ENCODE measurements at places on chromosomes 3 and 15.

DNA sequence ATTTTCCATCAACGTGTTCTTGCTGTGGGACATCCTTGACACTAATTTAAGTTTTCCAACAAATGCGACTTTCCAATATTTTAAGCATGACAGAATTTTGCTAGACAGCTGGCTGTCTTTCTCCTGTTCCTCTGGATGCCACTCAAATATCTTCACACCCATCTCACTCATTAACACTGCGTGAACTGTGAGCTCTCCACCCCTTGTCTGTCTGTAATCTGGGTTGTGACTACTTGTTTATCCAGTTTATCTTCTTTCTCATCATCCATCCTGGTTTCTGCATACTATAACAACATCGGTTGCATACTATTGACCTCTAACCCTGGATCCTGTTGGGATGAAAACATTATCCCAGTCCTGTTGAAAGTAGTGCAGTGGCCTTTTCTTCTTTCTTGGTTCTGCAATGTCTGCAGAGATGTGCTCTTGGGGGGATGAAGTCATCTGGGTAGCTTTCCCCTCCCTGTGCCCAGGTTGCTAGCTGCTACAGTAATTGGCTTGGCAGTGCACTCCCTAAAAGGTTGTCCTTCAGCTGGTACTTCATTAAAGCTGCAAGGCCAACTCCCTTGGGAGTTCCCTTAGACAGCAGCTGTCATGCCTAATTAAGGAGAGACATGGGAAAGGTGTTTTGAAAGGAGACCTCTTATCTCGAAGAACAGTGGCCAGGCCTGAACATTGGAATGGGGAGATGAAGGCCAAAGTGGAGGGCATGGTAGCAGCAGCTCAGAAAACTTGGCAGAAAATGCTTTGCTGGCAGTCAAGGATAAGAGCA, 24.7 kb downstream of the KAT2B start:
- DNase-seq = no peak

DNA sequence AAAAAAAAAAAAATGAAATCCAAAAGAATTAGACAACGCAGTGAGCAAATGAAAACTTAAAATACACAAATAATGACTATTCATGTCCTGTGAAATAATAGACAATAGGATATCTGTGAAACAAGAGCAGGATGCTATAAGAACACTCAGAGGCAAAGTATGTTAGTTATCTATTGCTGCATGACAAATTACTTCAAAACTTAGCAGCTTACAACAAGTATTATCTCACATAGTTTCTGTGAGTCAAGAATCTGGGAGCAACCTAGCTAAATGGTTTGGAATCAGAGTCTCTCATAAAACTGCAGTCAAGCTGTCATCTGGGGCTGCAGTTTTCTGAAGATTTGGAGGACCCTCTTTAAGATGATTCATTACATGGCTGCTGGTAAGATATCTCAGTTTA, 36.5 kb upstream of the ZMAT3 start:
- DNase-seq = no peak

DNA sequence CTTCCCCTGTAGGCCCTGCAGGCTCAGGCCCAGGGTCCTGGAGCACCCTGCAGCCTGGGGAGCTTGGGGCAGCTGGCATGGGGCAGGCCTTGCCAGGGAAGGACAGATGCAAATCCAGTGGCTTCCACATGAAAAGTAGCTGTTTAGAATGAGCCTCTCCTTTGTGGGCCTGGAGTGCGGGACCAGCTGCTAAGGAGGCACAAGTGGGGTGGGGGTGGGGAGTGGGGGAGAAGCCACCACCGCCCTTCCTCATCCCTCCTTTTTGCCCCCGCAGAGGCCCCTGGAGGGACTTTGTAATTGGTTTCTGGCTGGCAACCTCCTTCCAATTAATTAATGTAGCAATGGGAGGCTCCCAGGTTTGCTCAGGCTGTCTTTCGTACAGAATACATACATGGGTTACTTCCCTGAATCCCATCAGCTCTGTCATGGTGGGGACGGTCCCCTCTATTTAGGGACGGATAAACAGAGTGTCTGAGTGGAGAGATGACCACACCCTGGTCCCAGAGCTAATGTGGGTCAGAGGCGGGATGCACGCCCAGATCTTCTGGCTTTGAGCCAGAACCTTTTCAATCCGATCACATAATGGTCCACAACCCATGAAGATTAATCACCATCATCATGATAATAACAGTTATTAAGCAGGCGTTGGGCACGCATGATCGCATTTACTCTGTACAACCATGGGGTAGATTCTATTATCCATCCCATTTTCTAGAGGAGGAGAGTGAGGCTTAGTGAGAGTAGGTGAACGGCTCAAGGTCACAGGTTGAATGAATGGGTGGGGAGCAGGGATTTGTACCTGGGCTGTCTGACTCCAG, 6.2 kb downstream of the CORO2B start:
- DNase-seq = no peak

- peak; percentile 9 for DNase-seq
Measured at GRCh38 chr15:80234883-80235282, 17.1 kb downstream of the CTXND1 start.

DNA sequence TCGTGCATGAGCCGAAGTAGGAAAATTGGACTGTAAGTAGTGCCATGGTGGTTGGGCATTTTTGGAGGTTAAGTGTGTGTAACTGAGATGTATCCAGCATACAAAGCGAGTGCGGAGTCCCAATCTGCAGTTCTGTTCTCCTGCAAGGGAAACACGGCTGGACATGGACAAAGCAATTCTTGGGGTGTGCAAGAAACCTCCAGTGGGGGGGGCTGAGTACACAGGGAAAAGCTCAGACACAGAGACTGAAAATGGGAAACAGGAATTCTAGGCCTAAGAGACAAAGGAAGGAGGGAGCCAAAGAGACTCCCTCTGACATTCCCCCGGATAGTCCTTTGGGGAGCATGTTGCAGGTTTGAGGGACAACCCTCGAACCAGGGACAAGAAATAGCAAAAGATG, 83.2 kb upstream of the PLSCR4 start:
- no peak for DNase-seq

DNA sequence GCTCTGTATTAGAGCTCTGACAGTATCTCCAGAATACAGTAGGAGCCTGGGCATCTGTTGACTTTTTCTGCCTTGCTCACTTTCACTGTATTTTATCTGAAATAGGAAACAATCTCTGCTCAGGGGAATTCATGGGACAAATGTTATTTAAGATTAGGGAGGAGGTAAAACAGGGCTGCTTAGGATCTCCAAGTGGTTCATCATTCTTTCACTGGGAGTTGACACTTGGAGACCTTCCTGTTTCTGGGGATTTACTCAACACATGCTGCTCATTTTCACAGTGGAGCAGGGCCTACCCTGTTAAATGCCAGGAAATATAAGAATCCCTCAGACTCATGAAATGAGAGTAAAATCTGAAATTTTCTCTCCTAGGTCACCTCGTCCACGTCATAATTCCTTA, 185.5 kb downstream of the GAP43 start:
- no peak for DNase-seq

DNA sequence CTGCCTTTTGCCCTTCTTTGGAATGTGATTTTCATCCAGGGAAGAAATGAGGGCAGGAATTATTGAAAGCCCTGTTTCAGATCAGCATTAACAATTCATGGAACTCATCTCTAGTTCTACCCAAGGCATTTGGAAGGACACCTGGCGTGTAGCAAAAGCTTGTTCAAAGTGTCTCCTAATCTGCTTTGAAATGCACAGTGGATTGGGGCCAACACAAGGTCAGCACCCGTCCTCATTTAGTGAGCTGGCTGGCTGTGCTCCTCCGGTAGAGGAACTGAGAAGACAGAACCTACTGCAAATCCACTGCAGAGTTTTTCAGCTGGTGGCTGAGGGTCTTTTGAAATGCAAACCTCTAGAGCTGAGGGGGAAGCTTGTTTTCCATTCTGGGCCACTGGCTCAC, 141.6 kb upstream of the STT3B start:
- DNase-seq = no peak

- no peak for DNase-seq
Measured at GRCh38 chr3:126519506-126520455, 2.2 kb upstream of the UROC1 start.

DNA sequence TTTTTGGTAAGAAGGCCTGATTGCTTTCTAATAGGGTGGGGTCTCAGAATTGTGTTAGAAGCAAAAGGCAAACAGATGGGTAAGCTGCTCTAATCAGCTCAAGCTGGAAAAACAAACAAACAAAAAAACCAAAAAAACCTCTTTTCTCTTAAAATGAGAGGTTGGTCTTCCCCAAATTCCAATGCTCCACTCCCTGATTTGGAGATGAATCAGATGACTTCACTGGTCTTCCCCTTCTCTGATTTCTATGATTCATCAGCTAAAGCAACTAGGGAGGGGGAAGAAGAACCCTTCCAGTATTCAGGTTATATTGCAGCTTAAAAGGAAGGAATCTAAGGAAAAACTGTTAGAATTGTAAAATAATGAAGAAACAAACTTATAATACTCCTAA, 9.6 kb upstream of the ANXA2 start:
- DNase-seq = no peak

GRCh38 chr3:106529738-106530137, 660.9 kb upstream of the CBLB start:
- DNase-seq = no peak

DNA sequence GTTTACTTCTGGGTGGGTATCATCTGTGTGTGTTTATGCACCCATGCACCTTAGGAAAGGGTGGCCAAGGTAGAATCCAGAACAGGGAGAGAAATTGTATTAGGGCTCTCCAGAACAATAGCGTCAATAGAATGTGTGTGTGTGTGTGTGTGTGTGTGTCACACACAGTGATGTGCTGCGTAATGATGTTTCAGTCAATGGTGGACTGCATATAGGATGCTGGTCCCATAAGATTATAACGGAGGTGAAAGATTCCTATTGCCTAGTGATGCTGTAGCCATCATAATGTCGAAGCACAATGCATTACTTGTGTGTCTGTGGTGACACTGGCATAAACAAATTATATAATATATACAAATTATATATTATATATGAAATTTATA, 69.3 kb upstream of the PRR23C start:
- DNase-seq = no peak

- DNase-seq = no peak
Measured at GRCh38 chr3:120839120-120839519, 68.9 kb upstream of the STXBP5L start.

DNA sequence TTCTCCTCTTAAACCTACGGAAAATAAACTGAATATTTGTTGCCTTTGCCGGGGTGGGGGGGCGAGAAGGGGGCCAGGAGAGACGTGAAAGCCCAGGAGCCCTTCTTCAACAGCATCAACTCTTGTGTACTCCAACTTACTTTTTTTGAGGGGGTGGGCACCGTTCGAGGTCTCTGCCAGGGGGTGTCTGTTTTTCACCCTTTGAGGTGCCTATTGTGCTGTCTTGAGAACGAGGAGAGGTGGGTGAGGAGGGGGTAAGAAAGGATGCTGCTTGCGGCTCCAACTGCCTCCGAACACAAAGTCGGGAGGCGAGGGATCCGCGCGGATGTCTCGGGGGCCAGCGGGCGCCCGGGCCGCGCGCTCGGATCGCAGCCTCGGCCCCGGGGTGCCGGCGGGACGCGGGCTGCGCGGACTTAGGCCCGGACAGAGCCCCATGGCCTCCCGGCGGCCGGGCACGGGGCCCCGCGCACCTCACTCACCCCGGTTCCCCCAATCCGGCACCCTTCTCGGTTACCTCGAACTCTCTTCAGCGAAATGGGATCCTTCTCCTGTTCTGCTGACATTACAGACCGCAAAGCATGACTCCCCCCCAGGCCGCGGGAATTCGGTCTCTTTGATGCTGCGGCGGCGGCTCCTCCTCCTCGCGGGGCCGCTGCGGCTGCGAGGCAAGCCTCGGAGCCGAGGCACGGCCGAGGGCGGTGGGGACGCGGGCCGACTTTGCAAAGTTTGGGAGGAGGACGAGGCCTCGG, 650 bp downstream of the PYGO1 start:
- DNase-seq = no peak

Data from CD4-positive, alpha-beta T cell (primary cell).